Epithelial cell of prostate (primary cell): ENCODE measurements at places on chromosomes 6 and 20.

DNA sequence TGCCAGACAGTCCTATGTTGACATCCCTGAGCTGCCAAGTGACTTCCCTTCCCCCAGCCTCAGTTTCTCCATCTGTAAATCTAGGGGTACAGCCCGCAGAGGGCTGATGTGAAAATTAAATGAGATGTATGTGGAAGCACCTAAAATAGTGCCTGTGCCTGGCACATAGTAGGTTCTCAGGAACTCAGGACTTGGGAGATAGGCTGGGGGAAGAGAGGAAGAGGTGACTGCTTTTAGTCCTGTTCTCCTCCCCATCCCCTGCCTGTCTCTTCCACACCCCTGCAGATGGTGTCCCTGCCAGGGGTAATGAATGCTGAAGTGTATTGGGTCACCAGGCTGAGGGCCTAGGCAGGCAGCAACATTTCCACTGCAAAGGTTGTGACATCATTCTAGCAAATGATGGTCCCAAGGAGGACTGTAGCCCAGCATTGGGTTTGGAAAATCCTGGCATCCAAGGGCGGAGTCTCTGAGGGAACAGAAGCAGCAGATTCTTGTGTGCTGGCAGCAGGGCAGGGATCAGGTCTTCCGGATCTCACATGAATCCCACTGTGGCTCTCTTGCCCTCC, 1.8 kb downstream of the SNPH start:
- no peak for DNase-seq

GRCh38 chr6:158322724-158323560, 10.7 kb downstream of the TULP4 start:
- DNase-seq, result peak; percentile 67

DNA sequence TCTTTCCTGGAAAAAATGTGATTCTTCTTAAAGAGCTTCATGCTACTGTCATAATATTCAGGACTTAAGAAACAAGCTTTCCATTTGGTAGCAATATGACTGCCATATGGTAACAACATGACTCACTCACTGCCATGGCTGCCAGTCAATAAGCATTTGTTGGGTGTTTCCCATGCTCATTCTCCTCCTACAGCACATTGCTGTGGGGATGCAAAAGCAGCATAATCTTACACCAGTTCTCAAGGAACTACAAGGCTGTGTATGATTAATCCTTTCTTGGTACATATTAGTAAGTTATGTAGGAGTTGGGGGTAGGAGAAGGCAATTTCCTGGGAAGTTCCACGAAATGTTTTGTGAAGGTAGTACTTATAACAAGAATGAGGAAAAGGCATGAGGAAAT, 76.7 kb downstream of the CEP162 start:
- DNase-seq, result peak; percentile 34

DNA sequence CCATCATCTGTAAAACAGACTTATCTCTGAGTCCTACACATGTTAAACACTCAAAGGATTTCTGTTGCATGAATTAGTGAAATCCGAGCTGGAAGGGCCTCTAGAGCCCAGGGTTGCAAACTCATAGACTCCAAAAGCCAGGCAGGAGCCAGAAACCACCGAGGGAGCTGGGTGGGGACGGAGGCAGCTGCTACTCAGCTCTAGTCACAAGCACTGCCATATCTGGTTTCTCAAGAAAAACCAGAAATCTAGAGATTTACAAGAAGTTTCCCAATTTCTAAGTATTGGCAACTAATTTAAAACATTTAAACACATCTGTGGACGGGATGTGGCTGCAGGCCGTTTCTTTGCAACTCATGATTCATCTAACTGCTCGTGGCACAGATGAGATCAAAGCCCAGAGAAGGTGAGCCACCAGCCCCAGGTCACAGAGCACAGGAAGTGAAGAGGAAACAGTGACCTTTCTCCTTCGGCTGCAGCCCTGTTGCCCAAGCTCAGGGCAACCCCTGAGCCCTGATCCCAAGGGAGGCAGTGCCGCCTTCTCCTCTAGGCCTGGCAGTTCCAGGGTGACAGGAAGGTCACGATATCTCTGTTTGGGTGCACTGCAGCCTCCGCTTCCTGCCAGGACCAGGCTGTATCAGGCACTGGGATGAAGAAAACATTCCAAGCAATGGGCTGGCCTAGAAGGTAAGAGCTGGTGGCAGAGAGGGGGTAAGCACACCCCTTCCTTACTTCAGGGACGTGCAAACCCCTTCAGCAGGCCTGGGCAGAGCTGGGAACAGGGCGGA, 26.4 kb upstream of the PTGIS start:
- DNase-seq, result no peak

GRCh38 chr6:75775219-75775618, 26.2 kb downstream of the MYO6 start:
- no peak for DNase-seq

GRCh38 chr20:16501301-16501700, 71.9 kb downstream of the KIF16B start:
- DNase-seq, result no peak

- no peak for DNase-seq
Measured at GRCh38 chr6:36127462-36128016, 2.8 kb upstream of the MAPK13 start.

- no peak for DNase-seq
Measured at GRCh38 chr20:56391596-56392131, 351 bp downstream of the AURKA start.

- no peak for DNase-seq
Measured at GRCh38 chr6:55198715-55199114, 24.4 kb downstream of the HCRTR2 start.
